ENCODE measurements at places on chromosomes 13 and 19.

- DNase-seq: no peak
Observed at GRCh38 chr13:34926508-34926907, 15.6 kb upstream of the NBEA start.

DNA sequence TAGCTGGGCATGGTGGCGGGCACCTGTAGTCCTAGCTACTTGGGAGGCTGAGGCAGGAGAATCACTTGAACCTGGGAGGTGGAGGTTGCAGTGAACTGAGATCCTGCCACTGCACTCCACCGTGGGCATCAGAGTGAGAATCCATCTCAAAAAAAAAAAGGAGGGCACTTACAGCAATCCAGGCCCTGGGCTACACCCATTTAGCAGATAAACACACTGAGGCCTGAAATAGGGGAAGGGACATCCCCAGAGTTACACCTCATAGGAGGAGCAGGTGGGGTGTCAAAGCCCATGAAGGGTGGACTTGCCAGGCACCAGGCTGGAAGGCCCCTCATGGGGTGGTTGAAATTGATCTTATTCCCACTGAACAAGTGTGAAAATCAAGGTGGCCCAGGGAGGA lies 13.9 kb upstream of the PLAUR start:
- no peak for DNase-seq

GRCh38 chr19:29040292-29040691 lies 172.7 kb downstream of the UQCRFS1 start:
- no peak for DNase-seq

DNA sequence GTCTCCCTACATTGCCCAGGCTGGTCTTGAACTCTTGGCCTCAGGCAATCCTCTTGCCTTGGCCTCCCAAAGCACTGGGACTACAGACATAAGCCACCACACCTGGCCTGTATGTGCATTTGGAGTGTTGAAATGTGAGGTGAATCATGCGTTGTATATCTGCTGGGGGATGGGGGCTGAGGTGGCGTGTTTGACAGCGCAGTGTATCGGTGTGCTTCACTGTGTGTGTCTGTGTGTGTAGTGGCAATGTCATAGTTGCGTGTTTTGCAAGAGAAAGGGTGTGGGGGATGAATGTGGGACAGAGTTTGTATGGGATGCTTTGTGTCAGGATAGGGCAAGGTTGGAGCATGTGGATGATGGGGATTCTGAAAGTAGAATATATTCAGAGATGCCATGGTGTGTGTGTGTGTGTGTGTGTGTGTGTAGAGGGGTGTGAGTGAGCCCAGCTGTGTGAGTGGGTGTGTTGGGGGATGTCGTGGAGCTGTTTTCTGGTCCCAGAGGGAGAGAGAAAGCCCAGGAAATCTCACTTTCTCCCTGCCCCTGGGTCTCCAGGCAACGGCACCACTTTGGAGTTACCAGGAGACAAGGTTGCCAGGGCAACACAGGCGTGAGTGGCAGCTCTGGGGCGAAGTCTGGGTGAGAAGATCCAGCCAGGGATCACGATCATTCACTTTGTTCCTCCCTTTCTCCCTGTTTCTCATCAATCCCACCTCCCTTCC lies 1.1 kb upstream of the SWSAP1 start:
- peak; percentile 23 for DNase-seq

DNA sequence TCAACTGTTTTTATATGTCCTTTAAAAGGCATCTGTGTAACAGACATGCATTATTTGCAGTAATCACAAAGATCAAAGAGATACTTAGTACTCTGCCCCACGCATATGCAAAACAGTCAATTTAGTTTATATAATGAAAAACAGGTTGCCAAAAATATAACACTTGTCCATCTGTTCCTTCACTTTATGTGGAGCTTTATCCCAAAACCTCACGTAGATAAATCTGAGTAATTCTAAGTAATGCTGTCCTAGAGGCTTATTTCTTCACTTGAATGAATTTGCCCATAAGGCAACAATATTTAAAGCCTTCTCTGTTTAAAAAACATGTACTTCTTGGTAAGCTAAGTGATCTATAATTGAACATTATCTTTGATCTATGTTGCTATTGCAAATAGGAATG lies 20.3 kb upstream of the SLITRK6 start:
- DNase-seq: no peak

DNA sequence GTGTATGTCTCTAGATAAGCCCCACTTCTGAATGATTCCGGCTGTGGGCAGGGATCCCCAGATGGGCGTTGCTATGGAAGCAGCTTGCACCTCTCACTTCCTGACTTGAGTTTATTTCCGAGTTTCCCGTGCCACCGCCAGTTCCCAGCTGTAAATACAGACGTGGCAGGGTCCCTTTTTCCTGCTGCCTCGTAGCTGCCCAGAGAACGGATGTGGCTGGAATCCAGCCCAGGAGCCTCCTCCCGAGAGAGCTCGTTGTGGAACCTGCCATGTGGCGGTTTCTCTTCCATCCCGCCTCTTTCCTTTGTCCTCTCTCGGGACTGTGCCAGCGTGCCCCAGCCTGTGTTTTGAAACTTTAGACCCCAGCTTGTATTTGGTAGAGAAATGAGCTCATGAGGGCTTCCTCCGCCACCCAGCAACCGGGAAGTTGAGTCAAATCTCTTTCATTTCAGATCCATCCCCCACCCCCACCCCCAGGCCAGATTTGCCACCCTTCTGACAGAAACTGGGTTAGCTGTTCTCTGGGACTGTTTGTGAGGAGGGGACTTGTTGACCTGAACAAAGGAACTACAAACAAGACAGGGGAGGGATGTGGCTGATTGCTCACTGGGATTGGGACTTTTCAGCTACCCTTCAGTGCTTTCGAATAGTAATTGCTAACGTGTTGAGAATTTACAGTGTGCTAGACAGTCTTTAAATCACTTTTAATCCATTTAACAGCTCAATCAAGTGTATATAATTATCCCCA lies 96.6 kb downstream of the SIPA1L3 start:
- DNase-seq: no peak

DNA sequence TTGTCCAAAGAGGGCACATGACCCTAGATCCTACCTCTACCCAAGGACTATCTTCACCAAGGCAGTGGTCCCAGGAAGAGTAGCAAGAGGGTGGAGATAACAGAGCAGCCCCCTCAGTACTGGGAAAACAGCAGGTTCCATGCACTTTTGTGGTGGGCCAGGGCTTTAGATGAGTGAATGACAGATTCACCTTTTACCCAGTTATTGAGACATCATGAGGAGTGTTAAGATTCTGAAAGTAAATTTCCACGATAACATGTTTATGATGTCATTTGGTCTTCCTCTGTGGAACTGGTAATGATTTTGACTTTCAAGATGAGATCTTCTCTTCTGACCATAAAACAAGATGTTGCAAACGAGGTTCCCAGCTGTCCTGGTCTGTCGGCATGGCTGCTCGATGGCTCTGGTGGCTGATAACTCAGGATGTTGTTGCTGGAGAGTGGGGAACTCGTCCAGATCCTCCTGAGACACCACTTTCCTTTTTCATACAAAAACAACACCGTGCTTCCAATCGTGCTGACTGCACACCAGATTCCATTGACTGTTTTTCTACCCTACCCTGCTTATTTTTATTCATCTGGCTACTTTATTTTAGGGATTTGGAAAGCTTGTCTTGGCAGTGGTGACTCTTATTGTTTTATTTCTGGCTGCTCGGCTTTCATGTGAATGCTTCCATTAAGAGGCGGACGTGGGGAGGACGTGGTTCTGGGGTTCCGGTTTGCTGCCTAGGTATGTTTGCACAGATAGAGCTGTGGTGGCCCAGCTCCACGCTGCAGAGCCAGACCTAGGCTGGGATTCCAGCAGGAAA lies 88.5 kb downstream of the LRCH1 start:
- DNase-seq: no peak

- no peak for DNase-seq
Observed at GRCh38 chr13:111516712-111517640, 196.5 kb downstream of the TEX29 start.

DNA sequence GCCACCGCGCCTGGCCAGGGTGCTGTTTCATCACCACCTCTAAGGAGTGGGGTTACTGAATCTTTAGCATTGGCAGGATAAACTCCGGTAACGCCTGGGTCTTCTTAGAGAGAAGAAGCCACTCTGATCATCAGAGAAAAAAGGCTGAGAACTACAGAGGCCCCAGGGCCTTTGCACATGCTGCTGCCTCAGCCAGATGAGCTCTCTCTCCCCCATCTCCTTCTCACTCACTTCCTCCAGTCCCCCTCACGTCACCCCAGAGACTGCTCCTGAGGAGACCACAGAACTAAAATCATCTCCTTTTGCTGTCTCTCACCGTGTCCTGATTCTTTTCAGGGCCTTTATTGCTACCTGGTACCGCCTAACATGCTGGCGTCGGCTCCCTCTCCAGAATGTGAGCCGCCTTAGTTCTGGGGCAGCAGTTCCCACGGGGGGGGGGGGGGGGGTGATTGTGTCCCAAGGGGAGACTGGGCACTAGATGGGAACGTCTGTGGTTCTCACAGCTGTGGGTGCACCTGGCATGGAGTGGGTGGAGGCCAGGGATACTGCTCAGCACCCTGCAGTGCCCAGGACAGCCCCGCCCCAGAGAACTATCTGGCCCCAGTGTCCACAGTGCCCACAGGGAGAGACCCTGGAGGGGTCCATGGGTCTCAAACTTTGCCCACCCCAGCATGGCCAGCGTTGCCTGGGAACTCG lies 5.1 kb upstream of the DIRAS1 start:
- peak; percentile 14 for DNase-seq

DNA sequence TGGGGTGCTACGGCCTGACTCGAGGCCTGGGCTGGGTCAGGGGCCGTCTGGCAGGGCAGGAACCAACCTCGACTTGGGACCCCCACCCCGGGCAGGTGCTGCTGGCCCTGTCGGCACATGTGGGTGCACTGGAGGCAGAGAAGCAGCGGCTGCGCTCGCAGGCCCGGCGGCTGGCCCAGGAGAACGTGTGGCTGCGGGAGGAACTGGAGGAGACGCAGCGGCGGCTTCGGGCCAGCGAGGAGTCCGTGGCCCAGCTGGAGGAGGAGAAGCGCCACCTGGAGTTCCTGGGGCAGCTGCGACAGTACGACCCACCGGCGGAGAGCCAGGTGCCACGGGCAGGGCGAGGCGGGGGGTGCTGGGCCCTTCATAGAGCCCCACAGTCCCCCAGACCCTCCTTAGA lies 5.9 kb downstream of the KLC3 start:
- DNase-seq: no peak

GRCh38 chr19:50340331-50340730 lies 11.2 kb upstream of the KCNC3 start:
- no peak for DNase-seq

DNA sequence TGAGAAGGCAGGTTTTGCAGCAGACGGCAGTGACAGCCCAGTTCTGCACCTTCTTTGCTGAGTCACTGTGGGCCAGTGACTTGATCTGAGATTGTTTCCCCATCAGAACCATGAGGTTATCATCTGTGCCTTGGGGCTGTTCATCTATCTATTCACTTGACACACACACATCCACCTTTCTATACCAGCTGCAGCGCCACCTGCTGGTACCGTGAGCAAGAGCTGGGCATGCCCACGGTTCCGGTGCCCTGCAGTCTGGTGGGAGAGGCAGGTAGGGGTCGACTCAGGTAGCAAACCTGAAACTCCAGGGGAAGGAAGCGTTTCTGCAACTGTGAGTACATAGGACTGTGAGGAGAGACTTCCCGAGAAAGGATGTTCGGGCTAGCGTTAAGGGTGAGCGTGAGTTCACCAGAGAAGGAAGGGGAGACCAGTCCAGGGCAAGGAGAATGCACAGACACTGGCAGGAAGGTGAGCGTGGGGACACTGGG lies 7.5 kb upstream of the LIN7B start:
- no peak for DNase-seq

DNA sequence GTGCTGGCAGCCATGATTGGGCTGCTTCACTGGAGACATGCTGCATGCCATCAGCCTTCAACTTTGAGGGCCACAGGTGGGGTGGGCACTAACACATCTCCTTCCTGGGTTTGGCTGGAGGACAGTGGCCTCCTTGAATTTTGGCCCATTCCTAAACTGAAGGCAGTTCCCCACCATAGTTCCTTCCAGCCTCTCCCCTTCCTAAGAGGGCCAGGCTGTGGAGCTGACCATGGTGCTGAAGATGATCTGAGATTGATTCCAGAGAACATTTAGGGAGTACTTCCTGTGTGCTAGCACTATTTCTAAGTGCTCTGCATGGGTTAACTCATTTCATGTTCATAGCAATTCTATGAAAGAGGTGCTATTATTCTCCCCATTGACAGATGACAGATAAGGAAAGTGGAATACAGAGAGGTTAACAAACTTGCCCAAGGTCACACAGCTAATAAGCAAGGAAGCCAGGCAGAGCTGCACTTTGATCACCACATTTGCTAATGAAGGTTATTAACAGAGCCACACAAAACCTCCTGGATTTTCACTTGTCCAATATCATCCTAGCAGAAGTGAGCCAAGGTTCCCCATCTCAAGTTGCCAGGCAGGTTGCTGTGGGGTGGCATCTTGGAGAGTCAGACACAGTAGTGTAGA lies 175.3 kb downstream of the ZIC5 start:
- no peak for DNase-seq

DNA sequence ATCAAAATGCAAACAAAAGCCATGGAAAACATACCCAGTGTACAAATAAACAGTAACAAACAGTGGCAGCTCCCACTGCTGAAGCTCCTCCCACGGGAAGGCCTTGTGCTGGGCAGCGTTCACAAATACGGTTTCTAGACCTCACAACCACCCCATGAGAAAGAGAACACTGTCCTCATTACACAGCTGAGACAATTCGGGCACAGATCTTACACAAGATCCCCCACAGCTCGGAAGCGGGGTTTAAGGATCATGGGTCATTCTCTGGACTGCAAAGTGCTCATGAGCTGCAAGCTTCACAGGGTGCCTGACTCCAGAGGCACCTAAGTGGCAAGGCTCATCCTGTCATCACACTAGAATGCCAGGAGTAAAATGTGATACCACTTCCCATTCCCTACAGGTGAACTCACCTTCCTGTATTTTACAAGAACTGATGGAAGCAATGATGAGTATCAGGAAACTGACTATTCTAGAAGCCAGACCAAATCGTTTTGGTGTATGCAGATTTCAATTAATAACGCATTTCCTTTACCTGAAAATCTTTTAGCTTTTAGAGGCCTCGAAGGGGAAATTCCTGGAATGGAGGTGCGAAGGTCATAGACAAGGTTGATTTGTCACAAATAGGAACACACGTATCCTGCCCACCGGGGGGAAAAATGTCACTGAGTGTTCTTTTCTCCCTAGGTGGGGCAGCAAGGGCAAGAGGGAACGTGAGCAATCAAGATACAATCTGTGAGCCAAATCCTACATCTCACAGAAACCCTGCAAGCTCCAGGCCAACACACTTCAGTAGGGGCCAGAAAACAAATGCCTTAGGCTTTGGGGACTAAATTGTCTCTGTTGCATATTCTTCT lies 41.2 kb downstream of the STK24 start:
- no peak for DNase-seq

GRCh38 chr19:44954278-44954648 lies 917 bp upstream of the CLPTM1 start:
- no peak for DNase-seq

GRCh38 chr13:113804703-113805430 lies 45.8 kb downstream of the TMEM255B start:
- no peak for DNase-seq

- DNase-seq: no peak
Observed at GRCh38 chr19:39407660-39408391, 1.2 kb downstream of the ZFP36 start.

GRCh38 chr19:18677156-18677555 lies 6.3 kb upstream of the CRTC1 start:
- DNase-seq: no peak
